ENCODE measurements at places on chromosomes 12 and 14. TPM values are rescaled to one million over a fixed set of nuclear protein-coding genes. Genes with fewer than 3 reads are reported as not detected.

Gene CDK17
- total RNA-seq: 127 TPM

- DNase-seq: peak; percentile 92
Observed at GRCh38 chr14:20469890-20470602, 840 bp downstream of the PNP start.

DNA sequence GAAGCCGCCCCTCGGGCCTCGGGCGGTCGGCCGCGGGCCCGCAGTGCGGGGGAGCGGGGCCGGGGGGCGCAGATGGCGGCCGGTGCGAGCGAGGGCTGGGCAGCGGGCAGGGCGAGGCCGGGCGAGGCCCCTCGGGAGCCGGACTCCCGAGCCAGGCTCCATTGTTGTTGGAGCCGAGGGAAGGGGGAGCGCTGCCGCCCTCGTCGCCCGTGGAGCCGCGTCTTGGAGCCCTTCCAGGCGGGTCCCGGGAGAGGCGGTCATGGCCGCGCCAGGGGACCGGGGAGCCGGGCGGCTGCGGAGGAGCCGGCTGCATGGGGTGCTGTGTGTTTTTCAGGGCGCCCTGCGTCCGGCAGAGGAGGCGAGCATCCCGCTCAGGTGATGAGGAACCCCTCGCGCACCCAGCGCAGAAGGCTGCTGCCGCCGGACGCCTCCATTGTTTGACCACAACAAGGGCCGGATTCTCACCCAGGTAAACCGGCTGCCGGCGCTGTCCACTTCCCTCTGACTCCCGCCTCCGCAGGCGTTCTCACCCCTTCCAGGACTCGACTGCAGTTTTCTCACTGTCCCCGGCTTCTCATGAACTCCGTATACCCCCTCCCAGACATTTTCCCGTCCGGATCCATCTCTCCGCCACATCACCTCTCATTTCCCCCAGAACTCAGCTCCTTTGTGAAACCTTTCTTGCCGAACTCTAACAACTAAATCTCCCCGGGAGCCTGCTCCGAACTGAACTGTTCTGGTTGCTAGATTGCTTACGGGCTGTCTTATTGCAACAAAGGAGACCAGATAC is 732 bp downstream of the ZNF664 start:
- peak; percentile 42 for DNase-seq

Gene DDN
- total RNA-seq: not detected

Gene MAP1LC3B2
- total RNA-seq: 0.65 TPM

Gene KIF5A
- total RNA-seq: under 0.01 TPM

Gene TSPAN8
- not detected for total RNA-seq

GRCh38 chr12:26643532-26644315 is 189.3 kb downstream of the ITPR2 start:
- no peak for DNase-seq

Gene OTUB2
- total RNA-seq: 0.40 TPM

Gene TROAP
- 1.6 TPM for total RNA-seq

DNA sequence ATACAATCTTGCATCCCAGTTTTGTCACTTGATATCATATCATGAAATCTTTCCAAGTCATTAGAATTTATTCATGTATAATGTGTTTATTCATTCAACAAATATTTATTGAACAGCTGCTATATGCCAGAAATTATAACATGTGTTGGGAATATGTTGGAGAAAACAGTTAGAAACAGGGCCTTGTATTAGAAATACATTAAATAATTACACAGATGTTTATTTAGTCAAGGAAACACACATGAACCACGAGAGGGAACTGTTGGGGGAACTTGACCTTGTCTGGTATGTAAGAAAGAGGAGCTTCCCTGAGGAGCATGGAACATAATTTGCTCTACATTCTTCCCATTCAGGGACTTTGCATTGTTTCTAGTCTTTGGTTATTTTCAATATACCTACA is 191.7 kb upstream of the FRMD6 start:
- no peak for DNase-seq

GRCh38 chr14:91253795-91254323 is 9.4 kb upstream of the GPR68 start:
- DNase-seq: no peak

Gene GYS2
- total RNA-seq: not detected

GRCh38 chr12:12717586-12718380 is 615 bp downstream of the CDKN1B start:
- peak; percentile 50 for DNase-seq

DNA sequence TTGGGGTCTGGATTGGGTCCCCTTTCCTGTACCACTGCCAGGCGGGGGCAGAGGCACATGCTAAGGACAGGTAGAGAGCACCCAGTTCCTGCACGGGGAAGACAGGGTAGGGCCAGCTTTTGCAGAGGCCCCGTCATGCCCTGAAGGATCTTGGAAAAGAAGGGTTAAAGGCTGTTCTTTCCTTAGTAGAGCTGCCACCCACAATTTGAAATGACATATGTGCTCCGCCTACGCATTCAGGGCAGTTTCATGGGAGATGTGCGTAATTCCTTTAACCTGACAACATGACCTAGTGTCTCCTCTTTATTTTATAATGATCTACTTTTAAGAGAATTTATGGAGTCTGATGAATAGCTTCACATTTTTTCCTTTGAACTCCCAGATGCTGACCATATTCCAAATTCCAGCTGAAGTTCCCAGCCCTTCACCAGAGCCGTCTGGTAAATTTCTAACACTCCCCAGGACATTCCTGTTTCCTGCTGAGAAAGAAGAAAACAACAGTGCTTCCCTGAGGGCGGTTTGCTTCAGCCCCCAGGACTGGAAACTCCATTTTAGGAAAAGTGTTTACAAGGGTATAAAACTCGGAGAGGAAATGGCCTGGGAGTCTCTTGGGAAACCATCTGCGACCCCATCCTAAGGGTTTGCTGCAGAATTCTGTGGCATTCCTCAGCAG is 58.9 kb upstream of the PLEKHG3 start:
- DNase-seq: peak; percentile 36

Gene HHIPL1
- total RNA-seq: 0.79 TPM

GRCh38 chr12:108457006-108457733 is 57.9 kb upstream of the FICD start:
- DNase-seq: peak; percentile 62

Gene GPR65
- 0.20 TPM for total RNA-seq

GRCh38 chr12:25365340-25365730 is 114.6 kb upstream of the KRAS start:
- no peak for DNase-seq

- DNase-seq: no peak
Observed at GRCh38 chr12:92370828-92371227, 225.2 kb upstream of the BTG1 start.

Gene TMTC1
- 6.9 TPM for total RNA-seq

- DNase-seq: no peak
Observed at GRCh38 chr12:1939331-1939730, 20.9 kb upstream of the CACNA2D4 start.

- peak; percentile 83 for DNase-seq
Observed at GRCh38 chr14:30214461-30215090, 286.9 kb upstream of the PRKD1 start.

Gene DNAH10
- not detected for total RNA-seq

DNA sequence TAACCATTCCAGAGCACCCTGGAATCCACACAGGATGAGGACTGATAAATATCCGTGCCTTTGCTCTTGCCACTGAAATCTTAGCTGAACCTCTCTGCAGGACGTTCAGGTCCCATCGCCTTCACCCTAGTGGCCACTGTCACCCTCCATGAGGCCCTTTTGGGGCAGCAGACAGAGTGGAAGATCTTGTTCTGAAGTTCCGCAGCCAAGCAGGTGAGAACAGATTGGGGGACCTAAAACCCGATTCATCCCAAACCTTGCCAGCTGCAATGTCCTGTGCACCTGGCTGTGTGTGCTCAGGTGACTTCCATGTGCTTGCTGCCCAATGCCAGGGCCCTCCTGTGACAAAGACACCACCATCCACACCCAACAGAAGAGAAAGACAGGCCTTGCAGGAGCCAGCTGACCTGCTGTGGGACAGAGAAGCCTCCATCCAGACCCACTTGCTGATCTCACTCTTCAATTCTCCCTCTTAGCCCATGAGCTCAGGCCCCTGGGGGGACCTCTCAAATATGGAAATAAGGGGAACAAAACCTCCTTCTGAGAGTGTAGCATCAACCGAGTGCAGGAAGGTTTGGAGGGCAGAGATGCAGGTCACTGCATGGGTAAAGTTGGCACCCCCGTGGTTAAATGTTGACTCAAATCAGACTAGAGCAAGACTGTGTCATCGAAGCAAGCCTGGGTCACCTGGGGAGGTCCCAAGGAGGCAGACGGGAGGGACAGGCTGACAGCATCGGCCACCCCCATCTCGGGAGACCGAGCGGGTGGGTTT is 308.7 kb upstream of the DIO3 start:
- no peak for DNase-seq

- DNase-seq: peak; percentile 23
Observed at GRCh38 chr14:69183735-69184134, 7.6 kb upstream of the EXD2 start.

All from lung microvascular endothelial cell (primary cell).